Activated naive CD4-positive, alpha-beta T cell (primary cell): ENCODE measurements at places on chromosomes 6 and 20.

- DNase-seq = peak; percentile 83
Observed at GRCh38 chr20:16729565-16730460, at the start of gene SNRPB2. SNRPB2 (plus strand) TSS chr20:16730026; CDS start chr20:16731703, 1,677 bp downstream.

DNA sequence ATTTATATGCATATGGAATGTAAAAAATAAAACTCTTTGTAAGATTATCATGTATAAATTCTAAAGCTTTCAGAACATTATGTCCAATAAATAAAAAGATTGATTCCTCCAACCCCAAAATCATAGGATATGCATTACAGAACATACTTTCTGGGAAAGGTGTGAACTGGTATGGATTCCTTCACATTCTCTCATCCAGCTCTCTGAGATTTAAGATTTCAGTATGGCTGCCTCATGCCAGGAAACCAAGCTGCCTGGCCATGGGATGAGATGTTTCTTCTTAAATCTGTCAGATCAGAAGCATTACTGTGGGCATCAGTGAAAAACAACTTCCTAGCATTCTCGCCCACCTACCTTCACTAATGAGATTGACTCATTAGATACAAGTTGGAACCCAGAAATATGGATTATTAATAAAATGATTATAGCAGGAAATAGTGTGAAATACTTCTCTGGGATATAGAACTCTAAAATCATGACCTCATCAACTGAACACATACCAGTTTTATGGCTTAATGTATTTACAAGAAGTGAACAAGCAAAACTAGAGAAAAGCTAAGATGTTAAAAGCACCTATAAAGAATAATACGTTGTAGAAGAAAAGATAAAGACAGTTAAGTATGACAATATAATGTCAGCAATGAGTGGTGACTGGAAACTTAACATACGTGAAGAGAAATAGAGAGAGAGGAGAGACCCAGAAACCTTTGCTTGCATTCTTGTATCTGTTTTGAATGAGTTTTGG lies 171.6 kb upstream of the PHACTR1 start:
- DNase-seq = no peak

DNA sequence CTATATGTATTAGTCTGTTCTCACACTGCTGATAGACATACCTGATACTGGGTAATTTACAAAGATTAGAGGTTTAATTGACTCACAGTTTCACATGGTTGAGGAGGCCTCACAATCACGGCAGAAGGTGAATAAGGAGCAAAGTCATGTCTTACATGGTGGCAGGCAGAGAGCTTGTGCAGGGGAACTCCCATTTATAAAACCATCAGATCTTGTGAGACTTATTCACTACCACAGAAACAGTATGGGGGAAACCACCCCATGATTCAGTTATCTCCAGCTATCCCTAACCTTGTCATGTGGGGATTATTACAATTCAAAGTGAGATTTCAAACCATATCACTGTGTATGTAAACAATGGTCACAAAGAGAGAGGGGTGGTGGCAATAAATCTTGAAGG lies 6.6 kb downstream of the CST8 start:
- no peak for DNase-seq

- DNase-seq = no peak
Observed at GRCh38 chr6:16691324-16691723, 69.9 kb downstream of the ATXN1 start.

DNA sequence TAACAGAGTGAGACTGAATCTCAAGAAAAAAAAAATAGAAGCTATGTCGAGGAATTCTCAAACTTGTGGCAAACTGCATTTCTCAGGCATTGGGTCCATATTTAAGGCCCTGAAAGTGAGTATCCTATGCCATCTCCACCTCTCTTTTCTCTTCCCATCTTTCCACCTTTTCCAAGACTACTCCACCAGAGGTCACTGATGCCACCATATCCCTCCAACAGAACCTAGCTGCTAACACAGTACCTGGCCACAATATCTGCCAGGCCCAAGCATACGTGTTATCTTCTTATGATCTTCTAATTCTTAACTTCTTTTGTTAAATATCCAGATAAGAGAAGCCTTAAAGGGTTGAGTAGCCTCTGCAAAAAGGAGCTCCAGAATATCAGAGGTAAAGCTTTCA lies 8.2 kb upstream of the ADGRF4 start:
- DNase-seq = no peak
